ENCODE measurements at places on chromosomes 13 and 19. TPM values are rescaled to one million over a fixed set of nuclear protein-coding genes. Genes with fewer than 3 reads are reported as not detected.

The ACER1 gene
- not detected for total RNA-seq

The FFAR3 gene
- total RNA-seq: 0.17 TPM

The CALR gene
- total RNA-seq: 268 TPM

The SPACA4 gene
- not detected for total RNA-seq

The RASIP1 gene
- total RNA-seq: 21.9 TPM

The CAPN12 gene
- 1.7 TPM for total RNA-seq

The JAK3 gene
- total RNA-seq: 3.2 TPM

The EFNA2 gene
- not detected for total RNA-seq

The CYP2F1 gene
- total RNA-seq: not detected

The PNMA8B gene
- 1.5 TPM for total RNA-seq

The PPP1R12C gene
- 257 TPM for total RNA-seq

The ZNF415 gene
- total RNA-seq: 18.1 TPM

The DZIP1 gene
- 22.0 TPM for total RNA-seq

The MED16 gene
- total RNA-seq: 42.5 TPM

The KLK15 gene
- not detected for total RNA-seq

The IGFLR1 gene
- total RNA-seq: 8.1 TPM

The GPALPP1 gene
- total RNA-seq: 19.0 TPM

The ZSCAN1 gene
- not detected for total RNA-seq

The MYO16 gene
- 2.2 TPM for total RNA-seq

The ZNF304 gene
- total RNA-seq: 8.8 TPM

The KCNN4 gene
- total RNA-seq: 1.8 TPM

The RFPL4A gene
- not detected for total RNA-seq

The DHX34 gene
- 9.1 TPM for total RNA-seq

The APOC1 gene
- not detected for total RNA-seq

The SIGLEC14 gene
- 2.5 TPM for total RNA-seq

The FCGBP gene
- total RNA-seq: 3.8 TPM

The FCAR gene
- 1.4 TPM for total RNA-seq

The B3GNT8 gene
- 12.0 TPM for total RNA-seq

The KIR3DL2 gene
- not detected for total RNA-seq

The C1QTNF9B gene
- total RNA-seq: 0.86 TPM

The NLRP11 gene
- not detected for total RNA-seq

The TMEM145 gene
- total RNA-seq: not detected

The FUT6 gene
- total RNA-seq: not detected

The SOHLH2 gene
- total RNA-seq: not detected

The EGLN2 gene
- 93.1 TPM for total RNA-seq

The OR7D2 gene
- not detected for total RNA-seq

The CD320 gene
- 54.0 TPM for total RNA-seq

The STOML3 gene
- not detected for total RNA-seq

The CGB7 gene
- total RNA-seq: not detected

The CELF5 gene
- total RNA-seq: not detected

The ZNF134 gene
- 31.3 TPM for total RNA-seq

The DYRK1B gene
- total RNA-seq: 15.8 TPM

The SAE1 gene
- total RNA-seq: 139 TPM

The TMC4 gene
- total RNA-seq: 0.26 TPM

The SPC24 gene
- total RNA-seq: 6.6 TPM
